Neural crest cell (in vitro differentiated cells): ENCODE measurements at places on chromosomes 12 and 14.
A peak's percentile ranks its signal among the peaks of the same experiment; 100 is the strongest.

DNA sequence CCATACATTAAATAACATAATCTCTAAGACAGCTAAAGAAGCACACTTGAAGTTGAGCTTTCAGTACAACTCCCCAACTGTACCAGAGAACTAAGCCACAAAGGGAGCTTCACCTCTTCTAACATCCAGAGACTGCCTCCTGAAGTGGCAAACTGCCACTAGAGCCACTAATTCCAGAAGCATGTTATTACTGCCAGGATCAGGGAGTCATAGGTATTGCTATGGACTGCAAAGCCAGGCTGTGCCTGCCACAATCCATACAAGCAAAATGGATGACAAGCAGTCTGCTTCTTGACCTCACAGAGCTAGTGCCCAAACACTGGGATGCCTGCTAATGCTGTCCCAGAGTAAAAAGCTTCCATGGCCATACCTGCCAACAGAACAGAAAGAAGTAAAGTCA, 160.1 kb downstream of the STXBP6 start:
- DNase-seq = no peak

- no peak for DNase-seq
These were observed 449.1 kb downstream of the BCL11B start for GRCh38 chr14:98822917-98823316.

GRCh38 chr12:52356031-52356761, 11.1 kb downstream of the KRT85 start:
- no peak for DNase-seq

- peak; percentile 18 for DNase-seq
These were observed 769 bp upstream of the ZNF740 start for GRCh38 chr12:53179687-53180219.

- DNase-seq = no peak
These were observed 27.5 kb downstream of the FLVCR2 start for GRCh38 chr14:75605916-75606315.

- DNase-seq = no peak
These were observed 28.2 kb downstream of the TESPA1 start for GRCh38 chr12:54956322-54956721.

DNA sequence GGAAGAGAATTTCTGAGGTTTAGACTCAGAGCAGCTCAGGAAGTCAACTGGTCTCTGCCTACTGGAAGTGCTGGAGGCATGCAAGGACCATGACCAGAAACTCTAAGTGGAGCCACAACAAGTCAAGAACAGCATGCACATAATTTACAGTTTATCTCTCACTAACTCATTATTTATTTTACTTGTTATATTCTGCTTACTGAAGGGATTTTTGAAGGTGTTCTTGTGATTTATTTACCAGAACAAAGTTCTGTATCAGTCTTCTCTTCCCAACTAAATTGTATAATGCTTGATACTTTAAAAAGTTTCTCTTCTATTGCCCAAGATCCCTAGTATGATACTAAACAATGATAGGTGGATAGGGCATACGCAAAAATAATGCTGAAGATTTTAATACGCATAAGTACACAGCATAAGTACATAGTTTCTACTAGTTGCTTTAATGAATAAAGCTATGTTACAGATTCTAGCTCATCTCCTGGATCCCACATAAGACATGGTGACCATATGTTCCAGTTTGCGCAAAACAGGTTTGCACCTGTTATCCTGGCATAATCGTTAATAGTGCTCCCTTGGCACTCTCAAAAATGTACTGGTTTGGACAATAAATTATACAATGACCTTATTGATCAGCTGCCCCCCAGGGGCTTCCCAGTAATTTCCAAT, 11.6 kb upstream of the SPTB start:
- no peak for DNase-seq
